ENCODE measurements at places on chromosomes 2 and 18.

DNA sequence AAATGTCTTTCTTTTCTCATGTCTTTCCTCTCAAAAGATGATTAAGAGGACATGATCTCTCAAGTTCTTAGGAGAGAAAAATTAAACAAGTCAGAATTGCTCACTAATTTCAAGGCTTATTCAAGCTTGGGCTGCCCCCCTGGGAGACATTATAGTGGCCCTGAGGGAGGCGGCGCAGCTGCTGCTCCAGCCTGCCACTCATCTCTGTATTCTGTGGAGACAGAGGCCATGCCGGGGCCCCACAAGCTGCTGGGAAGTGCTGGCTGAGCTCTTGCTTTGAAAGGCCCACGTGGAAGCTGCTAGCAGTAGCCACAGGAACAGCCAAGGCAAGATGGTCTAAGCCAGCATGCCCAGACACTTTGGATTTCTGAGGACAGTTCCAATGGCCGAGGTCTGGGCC, 267.4 kb downstream of the LNPK start:
- no peak for DNase-seq

- no peak for DNase-seq
Measured at GRCh38 chr18:51074605-51075004, 44.6 kb downstream of the SMAD4 start.

DNA sequence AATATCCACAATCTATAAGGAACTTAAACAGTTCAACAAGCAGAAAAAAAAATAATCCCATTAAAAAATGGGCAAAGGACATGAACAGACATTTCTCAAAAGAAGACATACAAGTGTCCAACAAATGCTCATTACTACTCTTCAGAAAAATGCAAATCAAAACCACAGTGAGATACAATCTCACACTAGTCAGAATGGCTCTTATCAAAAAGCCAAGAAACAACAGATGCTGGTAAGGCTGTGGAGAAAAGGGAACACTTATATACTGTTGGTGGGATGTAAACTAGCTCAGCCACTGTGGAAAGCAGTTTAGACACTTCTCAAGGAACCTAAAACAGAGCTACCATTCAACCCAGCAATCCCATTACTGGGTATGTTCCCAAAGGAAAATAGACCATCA, 7.2 kb upstream of the CRYGB start:
- no peak for DNase-seq

DNA sequence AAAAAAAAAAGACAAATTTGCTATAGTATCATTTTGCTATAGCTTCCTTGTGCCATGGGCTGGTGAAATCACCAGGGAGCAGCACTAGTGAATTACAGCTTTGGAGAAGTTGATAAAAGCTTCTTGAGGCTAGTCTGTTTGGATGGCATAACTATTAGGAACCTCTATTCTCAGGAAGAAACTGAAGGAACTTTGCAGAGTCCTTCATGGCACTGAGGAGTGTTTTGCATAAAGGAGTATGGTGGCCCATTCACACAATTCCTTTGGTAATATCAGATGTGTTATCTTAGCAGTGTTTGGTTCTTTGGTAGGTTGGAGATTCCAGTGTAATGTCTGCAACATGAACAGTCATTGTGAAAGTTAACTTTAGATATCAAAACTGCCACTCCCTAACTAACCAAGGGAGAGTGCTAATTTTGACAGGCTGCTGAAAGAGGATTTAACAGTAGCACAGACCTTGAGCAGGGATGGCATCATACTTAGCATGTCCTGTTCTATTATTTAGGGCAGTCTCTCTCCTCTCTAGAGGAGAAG, 76.6 kb upstream of the ZFP36L2 start:
- no peak for DNase-seq

DNA sequence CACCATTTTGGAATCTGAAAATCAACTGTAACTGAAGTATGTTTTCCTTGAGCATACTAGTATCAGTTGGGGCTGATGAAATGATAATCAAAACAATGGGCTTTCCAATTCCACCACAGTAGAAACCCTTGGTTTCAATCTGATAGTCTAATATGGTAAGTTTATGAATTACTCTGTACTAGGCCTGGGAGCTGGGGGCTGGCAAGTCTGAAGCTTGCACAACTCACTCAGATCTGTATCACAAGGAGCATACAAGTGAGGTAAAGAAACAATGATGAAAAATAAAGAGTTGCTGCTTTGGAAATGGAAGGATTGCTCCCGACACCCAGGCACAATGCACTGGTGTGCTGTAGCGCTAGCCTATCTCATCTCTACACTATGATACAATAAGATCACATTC, 19.4 kb downstream of the ZEB2 start:
- no peak for DNase-seq

GRCh38 chr18:52130624-52131301, 209.2 kb upstream of the DCC start:
- DNase-seq = no peak

- no peak for DNase-seq
Measured at GRCh38 chr2:122055521-122055931, 300.1 kb downstream of the TSN start.

- no peak for DNase-seq
Measured at GRCh38 chr2:18500333-18500732, 60.1 kb downstream of the RDH14 start.

DNA sequence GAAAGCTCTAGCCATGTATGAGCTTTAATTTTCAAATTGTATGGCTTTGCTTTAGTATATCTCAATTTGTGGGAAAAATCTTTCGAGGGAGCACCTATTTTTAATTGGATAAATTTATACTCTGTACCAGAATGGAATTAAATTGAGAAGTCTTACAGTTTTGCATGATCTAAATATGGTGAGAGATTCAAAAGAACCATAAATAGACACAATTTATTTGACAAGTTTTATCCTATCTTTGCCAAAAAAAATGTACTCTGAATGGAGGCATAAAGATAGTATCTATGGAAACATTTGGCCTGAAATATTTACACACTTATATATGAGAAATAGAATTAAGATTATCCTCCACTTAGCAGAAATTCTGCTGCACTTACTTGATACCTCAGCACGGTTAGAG, 238.4 kb downstream of the NDUFA10 start:
- no peak for DNase-seq

- no peak for DNase-seq
Measured at GRCh38 chr2:13121096-13121495, 404.4 kb downstream of the TRIB2 start.

DNA sequence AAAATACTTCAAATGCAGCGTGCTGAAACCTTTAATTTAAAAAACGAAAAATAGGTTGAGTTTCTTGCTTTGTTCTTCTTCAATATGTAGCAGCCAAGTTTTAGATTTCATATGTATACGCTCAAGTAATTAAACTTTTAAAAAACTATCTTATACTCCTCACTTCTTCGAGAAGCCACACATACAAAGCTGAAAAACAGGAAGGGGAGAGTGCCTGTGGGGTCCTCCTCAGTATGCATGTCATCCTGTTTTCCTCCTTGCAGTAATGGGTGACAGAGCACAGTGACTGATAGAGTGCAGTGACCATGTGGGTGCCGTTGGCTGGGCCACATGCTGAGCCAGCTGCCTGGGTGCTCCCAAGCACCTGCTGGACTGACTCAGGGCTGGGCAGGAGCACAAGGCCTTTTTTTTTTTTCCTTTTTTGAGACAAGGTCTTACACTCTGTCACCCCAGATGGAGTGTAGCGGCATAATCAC, 33.3 kb downstream of the UXS1 start:
- DNase-seq = no peak

DNA sequence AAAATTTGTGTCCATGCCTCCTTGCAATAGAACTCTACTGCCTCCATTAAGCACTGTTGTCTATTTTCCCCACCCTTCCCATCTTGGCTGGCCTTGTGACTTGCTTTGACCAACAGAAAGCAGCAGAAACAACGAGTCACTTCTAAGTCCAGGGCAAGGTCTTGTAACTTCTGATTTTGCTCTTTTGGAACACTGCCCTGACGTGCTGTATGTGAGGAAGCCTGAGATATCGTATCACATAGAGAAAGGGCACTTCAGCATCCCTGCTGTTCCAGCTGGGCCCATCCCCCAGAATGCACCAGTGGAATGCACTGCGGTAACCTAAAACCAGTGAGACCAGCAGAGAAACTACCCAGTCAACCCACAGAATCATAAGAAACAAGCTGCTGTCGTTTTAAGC, 28.1 kb downstream of the NCKAP1 start:
- no peak for DNase-seq

GRCh38 chr18:75785834-75786233, 358.3 kb upstream of the SMIM21 start:
- DNase-seq = no peak

DNA sequence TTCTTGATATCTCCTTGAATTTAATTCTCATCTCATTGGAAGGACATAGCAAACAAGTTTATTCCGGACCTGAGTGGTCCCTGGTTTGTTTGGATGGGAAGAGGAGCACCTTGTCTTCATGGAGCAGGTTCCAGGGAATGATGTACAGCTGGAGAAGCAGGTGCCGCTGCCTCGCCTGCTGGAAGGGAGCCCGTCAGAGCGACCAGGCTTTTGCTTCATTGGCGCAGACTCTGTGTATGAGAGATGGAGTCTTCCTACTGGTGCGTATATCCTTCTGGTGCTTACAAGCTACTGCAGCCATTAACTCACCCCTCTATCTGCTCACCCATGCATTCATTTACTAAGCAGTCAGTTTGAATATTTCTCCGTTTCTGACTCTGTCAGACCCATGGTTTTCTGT, 11.6 kb upstream of the ALLC start:
- no peak for DNase-seq

GRCh38 chr2:237875256-237876060, 16.0 kb downstream of the RAMP1 start:
- no peak for DNase-seq

DNA sequence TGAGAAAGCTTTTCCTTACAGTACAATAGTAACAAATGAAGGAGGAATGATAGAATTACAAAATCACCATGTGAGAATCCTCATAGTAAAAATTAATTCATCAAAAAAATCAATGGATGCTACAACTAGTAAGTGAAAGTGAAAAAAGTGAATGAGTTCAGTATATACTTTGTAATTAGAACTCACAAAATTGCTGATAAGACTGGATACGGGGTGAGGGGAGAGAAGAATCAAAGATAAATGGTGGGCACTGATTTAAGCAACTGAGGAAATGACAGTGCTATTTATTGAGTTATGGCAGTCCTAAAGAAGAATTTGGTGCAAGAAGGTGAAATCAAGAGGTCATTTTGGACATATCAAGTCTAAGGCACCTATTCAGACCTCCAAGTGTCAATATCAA, 20.6 kb downstream of the OLA1 start:
- DNase-seq = no peak

- DNase-seq = no peak
Measured at GRCh38 chr2:207683879-207684627, 27.4 kb upstream of the CCNYL1 start.

DNA sequence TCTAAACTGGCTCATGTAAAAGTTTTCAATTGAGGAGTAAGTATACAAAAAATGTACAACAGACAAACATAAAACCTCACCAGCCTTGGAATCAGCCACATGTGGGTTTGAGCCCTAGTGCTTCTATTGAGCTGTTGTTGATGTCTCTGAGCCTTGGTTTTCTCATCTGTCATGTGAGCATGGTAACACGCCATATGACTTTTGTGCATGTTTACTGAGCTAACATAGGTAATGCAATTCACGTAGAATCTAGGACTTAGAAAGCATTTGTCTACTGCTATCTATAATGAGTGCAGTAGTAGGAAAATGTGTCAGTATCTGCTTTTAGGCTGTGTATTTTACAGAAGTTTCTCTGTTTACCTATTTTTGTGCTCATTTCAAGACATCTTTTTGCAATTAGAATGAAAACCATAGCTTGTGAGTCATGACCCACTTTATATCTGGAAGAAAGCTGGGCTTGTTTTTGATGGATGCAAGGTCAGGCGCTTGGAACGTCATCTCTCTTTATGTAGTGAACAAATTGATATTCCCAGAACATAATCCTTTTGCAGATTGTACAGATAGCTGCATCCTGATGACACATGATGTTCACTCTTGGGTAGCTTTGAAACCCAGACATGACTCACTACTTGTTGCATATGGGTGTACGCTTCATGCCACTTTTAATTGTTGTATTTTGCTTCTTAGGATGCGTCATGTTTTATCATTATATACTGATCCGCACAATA, 94.3 kb downstream of the RNF144A start:
- no peak for DNase-seq

DNA sequence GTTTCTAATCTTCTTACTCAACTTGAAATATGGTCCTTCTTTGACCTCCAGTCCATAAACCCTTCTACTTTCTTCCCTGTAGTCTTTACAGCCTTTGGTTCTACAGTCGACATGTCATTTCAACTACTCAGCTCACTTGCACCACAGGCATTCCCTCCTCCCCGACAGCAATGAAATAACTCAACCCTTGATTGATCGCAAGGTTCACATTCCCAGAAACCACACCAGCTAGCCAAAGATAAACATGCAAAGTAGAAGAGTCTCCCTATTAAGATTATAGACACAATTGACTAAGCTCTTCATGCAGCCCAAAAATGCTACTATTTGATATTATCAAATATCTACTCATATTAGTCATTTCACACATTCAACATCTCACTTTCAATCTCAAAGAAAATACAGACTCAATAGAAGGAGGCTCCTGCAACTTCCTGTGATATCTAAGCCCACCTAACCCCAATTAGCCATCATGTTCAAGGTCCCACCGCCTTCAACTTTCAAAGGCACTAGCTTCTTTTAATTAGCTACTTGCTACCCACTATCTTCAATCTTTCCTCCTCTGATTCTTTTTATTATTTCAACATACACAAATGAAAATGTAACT, 50.8 kb downstream of the RTTN start:
- no peak for DNase-seq

- DNase-seq = no peak
Measured at GRCh38 chr18:12811191-12811950, 72.7 kb downstream of the PTPN2 start.

DNA sequence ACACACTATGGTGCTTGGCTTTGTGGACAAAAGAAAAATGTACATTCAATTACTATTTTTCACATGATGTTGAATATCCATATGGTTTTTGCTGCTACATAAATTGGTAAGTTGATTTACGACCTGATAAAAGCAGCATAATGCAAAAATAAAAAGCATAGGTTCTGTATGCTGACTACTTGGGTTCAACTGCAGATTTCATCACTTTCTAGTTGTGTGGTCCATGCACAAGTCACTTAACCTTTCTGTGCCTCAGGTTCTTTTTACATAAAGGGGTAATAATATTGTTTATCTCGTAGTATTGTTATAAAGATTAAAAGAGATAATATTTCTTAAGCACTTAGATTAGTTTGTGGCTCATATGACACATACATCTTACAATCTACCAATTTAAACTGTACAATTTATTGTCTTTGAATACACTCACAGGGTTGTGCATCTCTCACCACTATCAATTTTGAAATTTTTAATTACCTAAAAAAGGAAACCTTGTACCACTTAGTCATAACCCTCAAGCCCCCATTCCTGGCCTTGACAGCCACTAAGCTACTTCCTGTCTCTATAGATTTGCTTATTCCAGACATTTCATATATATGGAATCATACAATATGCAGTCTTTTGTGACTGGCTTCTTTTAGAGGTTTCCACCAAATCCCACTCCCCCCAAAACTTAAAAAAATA, 1443.9 kb downstream of the SUCLG1 start:
- DNase-seq = no peak

- no peak for DNase-seq
Measured at GRCh38 chr18:58536534-58537271, 92.2 kb downstream of the ALPK2 start.

All from activated T-helper 1 cell treated with anti-CD3 and anti-CD28 coated beads, Interleukin-2, amount 50 U/mL, for 16 hours (primary cell).